ENCODE measurements at places on chromosomes 2 and 18.

GRCh38 chr2:88220718-88221117, 50.6 kb downstream of the THNSL2 start:
- DNase-seq: no peak

DNA sequence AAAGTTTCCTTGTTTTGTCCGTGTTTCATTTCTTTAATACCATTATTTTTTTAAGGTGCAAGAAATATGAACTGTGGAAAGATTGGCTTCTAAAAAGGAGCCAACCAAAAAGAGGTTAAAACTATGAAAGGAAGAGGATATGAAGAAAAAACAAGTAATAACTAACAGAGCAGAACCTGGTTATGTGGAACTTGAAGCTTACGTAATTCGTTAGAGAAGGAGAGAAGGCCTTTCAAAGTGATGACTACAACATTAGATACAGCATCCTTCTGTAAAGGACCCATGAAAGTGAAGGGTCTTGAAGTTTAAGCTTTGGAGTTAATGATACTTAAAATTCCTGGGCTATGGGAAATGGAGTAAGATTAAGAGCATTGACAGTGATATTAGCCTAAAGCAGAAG, 84.5 kb downstream of the ANKRD12 start:
- DNase-seq: no peak

- DNase-seq: no peak
These were observed 45.0 kb upstream of the ODC1 start for GRCh38 chr2:10493075-10493633.

DNA sequence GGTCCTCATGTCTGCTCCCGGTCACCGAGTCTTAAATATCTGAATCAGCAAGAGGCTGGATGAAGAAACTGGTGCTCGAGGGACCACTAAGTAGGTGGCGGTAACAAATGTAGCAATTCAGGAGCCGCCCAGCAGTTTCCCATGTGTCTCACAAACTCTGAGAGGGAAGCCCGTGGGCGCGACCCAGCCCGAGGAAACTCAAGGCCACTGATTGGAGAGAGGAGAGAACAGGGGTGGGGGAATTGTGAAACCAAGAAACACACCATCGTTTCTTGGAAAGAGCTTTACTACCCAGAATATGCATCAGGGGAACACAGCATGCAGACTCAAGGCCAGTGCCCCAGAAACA, 10.8 kb downstream of the MLPH start:
- DNase-seq: no peak

GRCh38 chr2:195368249-195369217, 288.5 kb upstream of the SLC39A10 start:
- no peak for DNase-seq

GRCh38 chr18:61471541-61471940, 138.3 kb downstream of the CDH20 start:
- no peak for DNase-seq

DNA sequence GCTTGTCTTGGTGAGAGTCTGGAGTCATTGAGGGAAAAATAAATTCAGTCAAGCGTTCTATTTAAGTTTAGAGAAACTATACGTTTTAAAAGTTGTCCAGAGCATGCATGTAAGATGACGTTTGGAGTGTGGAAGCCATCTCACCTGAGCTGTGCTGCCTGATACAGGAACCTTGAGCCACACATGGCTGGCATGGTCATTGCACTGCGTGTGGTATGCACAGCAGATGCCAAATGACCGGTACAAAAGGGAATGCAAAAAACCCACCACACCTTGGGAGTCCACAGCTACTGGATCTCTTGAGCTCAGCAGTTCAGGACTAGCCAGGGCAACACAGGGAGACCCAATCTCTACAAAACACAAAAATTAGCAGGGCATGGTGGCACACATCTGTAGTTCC, 4.3 kb downstream of the MZT2B start:
- DNase-seq: no peak

- no peak for DNase-seq
These were observed 438.1 kb upstream of the DSEL start for GRCh38 chr18:67954594-67954993.

DNA sequence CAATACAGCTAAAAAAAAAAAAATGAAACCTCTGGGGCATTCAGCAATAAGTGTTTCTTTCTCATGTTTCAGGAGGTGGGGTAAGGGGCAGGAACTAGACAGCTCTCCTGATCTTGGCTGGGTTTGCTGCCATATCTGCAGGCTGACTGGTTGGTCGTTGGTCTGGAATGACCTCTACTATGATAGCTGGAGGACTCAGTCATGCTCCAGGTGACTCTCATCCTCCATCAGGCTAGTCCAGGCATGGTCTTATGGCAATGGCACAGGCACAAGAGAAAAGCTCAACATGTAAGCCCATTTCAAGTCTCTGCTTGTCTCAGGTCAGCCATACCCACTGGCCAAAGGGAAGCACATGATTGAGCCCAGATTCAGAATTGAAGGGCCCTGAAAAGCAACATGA, 9.5 kb upstream of the SLC1A4 start:
- no peak for DNase-seq

Data from stromal cell of bone marrow (primary cell).